ENCODE measurements at places on chromosomes 11 and 22. TPM values are rescaled to one million over a fixed set of nuclear protein-coding genes. Genes with fewer than 3 reads are reported as not detected.
A peak's percentile ranks its signal among the peaks of the same experiment; 100 is the strongest.

DNA sequence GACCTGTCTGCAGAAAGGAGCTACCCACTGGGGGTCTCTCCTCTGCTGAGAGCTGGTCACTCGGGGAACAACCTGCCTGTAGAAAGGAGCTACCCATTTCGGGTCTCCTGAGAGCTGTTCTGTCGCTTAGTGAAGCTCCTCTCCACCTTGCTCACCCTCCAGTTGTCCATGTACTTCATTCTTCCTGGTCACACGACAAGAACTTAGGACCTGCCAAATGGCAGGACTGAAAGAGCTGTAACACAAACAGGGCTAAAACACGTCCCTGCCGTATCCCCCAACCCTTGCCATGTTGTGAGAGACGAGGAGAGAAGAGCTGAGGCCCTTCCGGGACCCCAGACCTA, 24.1 kb upstream of the RNASEH2C start:
- no peaks in the 10 kb centered on the region for H3K36me3 ChIP-seq
- no peaks in the 10 kb centered on the region for H3K4me1 ChIP-seq
- no peak for DNase-seq
- H3K27me3 ChIP-seq: no peaks in the 10 kb centered on the region
- H3K4me3 ChIP-seq: no peak overlapping the region

- DNase-seq: no peak
- H3K4me1 ChIP-seq: peaks cover 41% of the 10 kb centered on the region
- H3K27me3 ChIP-seq: no peaks in the 10 kb centered on the region
- peak overlapping the region; percentile 97 for H3K27ac ChIP-seq
- no peaks in the 10 kb centered on the region for H3K36me3 ChIP-seq
- no peak overlapping the region for H3K4me3 ChIP-seq
These were observed 1.9 kb upstream of the CSNK1E start for GRCh38 chr22:38318792-38319773.

OSM gene
- total RNA-seq: 16.8 TPM

DNA sequence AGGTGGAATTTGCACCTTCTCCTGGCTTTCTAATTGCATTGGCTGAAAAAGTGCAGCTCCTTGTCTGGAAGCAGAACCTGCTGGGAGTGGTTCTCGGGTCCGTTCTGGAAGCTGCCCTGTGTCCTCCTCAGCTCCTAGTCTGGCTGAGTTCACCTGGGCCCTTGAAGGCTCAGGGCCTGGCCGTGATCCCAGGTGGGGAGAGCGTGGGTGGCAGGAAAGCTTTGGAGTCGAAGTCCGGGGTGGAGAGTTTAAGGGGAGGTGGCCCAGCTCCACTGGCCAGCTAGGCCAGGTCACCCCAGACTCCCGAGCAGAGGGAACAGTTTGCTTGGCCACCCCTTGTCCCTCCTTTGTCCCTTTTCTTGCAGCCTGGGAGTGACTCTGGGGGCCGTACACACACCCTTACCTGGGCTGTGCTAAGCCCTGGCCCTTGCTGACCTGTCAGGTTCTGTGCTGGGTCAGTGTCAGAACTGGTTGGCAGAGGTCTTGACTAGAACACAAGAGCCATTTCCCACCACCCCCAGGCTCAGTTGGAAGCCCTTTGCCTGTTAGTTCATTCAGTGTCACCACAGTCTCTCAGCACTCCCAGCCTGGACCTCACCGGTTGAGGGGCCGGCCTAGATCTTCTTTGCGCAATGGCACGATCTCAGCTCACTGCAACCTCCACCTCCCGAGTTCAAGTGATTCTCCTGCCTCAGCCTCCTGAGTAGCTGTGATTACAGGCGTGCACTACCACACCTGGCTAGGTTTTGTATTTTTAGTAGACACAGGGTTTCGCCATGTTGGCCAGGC, 37.3 kb downstream of the LRP5 start:
- no peaks in the 10 kb centered on the region for H3K36me3 ChIP-seq
- no peak overlapping the region for H3K4me3 ChIP-seq
- no peak overlapping the region for H3K27ac ChIP-seq
- no peaks in the 10 kb centered on the region for H3K27me3 ChIP-seq
- DNase-seq: no peak

- H3K36me3 ChIP-seq: no peaks in the 10 kb centered on the region
- H3K4me1 ChIP-seq: no peaks in the 10 kb centered on the region
- H3K4me3 ChIP-seq: no peak overlapping the region
- peaks cover 5% of the 10 kb centered on the region for H3K27me3 ChIP-seq
- DNase-seq: peak; percentile 17
- H3K27ac ChIP-seq: no peak overlapping the region
These were observed 49.5 kb upstream of the ACCSL start for GRCh38 chr11:43998308-43998707.

- no peak overlapping the region for H3K27ac ChIP-seq
- no peak for DNase-seq
- no peaks in the 10 kb centered on the region for H3K27me3 ChIP-seq
- H3K4me1 ChIP-seq: peaks cover 23% of the 10 kb centered on the region
These were observed 10.2 kb downstream of the SERPIND1 start for GRCh38 chr22:20783844-20784723.

GRCh38 chr11:86761978-86762377, 38.4 kb upstream of the PRSS23 start:
- H3K27me3 ChIP-seq: no peaks in the 10 kb centered on the region
- no peak for DNase-seq
- H3K36me3 ChIP-seq: no peaks in the 10 kb centered on the region
- no peaks in the 10 kb centered on the region for H3K4me1 ChIP-seq
- no peak overlapping the region for H3K27ac ChIP-seq

TMEM86A gene
- total RNA-seq: 17.0 TPM

SORL1 gene
- 142 TPM for total RNA-seq

PATE2 gene
- total RNA-seq: not detected

- no peak for DNase-seq
- H3K27me3 ChIP-seq: no peaks in the 10 kb centered on the region
- H3K4me1 ChIP-seq: no peaks in the 10 kb centered on the region
These were observed 16.0 kb downstream of the CSTPP1 start for GRCh38 chr11:46952553-46952952.

ARRB1 gene
- 139 TPM for total RNA-seq

DNA sequence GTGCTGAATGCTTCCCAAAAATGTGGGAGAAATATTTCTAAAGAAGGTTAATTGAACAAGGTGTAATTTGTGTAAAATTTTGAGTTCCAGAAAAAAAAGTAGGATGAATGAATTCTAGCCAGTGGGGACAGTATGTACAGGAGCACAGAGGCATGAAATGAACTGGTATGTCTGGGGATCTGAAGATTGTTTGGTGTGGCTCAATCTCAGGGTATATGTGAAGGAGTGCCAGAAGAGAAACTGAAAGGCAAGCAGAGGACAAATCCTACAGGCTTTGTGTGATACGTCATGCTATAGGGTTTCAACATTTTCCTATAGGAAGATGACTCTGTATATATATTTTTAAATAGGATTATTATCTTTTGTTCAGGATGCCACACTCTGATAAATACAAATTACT, 126.9 kb downstream of the FAM181B start:
- no peak overlapping the region for H3K4me3 ChIP-seq
- H3K36me3 ChIP-seq: no peaks in the 10 kb centered on the region
- no peak for DNase-seq
- H3K4me1 ChIP-seq: no peaks in the 10 kb centered on the region
- H3K27me3 ChIP-seq: no peaks in the 10 kb centered on the region
